Brain (organoid and tissue), 16 donors: ENCODE measurements at places on chromosomes 16 and 17.
A peak's percentile ranks its signal among the peaks of the same experiment; 100 is the strongest.

DNA sequence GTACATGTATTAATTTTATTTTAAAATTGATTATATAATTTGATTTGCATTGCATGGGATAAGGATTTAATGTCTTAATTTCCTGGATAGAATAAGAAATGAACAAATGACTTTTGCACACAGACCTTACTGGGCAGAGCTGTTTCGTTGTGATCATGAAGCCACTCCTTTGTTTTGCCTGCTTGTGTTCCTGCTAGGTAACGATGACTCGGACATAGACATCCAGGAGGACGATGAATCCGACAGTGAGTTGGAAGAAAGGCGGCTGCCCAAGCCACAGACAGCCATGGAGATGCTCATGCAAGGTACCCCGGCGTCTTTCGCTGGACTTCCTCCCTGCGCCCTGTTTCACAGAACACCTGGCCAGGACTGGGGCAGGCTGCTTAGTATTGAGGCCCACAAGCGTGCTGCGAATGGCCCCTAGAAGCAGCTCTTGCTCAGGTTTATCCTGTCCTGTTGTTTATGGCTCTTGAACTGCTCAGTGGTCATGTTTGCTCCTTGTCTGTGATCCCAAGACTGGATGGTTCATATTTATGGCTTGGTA is 29.6 kb downstream of the CLUAP1 start:
- DNase-seq: no peak

DNA sequence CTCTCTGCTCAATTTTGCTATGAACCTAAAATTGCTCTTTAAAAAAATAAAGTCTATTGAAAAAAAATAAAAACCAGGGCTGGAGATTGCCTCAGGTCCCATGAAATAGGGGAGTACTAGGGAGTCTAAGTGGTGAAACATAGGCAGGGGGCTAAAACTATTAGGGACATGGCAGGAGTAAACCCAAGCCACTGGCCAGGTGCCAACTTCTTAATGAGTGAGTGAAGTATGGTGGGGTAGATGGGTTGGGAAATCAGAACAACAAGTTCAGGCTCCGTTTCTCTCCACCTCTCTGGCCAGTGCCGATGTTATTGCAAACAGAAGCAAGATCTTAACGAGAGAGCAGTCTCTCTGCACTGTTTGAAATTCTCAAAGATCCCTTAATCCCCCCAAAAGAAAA is 322.4 kb upstream of the CDH5 start:
- DNase-seq: no peak

- no peak for DNase-seq
These were observed 36.4 kb downstream of the EFCAB5 start for GRCh38 chr17:29977836-29978235.

GRCh38 chr17:72890711-72891110 is 201.8 kb downstream of the SLC39A11 start:
- DNase-seq: no peak

- no peak for DNase-seq
These were observed 357.4 kb downstream of the SEC14L1 start for GRCh38 chr17:77498091-77498741.

DNA sequence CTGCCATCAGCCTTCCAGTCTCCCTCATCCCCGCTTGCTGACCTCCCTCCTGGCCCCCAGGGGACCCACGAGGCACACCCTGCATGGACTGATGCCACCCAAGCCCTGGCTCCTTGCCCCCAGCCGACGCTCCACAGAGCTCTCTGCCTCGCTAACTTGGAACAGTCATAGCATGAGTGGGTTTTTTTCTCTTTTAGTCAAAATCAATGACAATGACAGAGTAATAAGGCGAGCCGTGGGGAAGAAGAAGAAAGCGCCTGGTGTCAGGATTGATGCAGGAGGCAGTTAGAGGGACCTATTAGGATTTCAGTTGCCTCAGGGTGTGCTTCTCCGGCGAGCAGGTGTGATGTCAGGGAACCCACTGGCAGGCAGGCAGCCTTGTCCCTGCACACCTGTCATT is 176.3 kb upstream of the TNRC6C start:
- DNase-seq: no peak

DNA sequence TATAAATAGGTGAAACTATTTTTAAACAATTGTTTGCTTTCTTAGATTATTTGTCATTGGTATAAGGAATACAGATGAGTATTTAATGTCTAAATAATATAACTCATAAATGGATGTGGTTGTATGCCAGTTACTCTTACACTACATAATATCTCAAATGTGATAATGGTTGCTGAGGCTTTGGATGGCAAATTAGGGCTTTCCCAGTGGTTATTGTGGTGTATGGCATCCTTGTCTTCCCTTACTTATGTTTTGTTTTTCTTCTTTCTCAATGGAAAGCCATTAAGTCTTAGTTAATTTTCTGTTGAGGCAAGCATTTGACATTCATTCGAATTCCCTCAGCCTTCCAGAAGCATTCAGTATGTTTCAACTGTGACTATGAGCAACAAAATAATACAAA is 10.5 kb downstream of the OMG start:
- no peak for DNase-seq

- DNase-seq: no peak
These were observed 36.0 kb downstream of the CLUAP1 start for GRCh38 chr16:3536851-3537250.

DNA sequence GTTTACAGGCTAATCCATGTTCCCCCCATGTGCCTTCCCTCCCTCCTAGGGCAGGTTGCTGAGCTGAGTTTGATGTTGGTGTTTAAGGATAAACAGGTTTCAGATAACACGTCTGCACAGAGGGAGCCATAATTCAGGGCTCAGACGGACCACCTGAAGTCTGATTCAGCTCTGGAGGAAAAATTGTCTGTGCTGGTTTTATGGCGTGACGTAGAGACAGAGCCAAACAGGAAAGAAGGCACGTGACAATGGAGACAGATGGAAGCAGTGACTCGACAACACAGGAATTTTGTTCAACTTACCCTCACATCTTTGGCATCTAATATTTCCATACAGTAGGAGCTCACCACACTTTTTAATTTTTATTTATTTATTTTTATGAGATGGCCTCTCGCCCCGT is 10.7 kb upstream of the USP10 start:
- DNase-seq: no peak

DNA sequence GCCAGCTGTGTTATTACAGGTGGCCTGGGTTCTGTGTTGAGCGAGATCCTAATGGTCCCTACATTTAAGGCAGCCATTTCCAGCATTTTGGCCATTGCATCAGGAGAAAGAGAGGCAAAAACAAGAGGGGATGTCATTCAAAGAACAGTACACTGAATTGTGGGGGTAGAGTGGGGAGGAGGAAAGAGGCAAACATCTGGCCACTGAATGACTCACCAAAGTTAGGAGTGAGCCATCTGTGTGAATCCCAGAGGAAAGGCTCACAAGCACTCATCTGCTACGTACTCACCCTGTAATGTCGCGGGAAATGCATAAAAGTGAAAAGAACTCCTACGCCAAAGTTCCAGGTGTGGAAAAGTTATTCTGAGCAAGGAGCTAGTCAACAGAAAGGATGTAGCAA is 16.7 kb downstream of the KRABD2 start:
- no peak for DNase-seq

GRCh38 chr17:70096861-70097260 is 21.8 kb downstream of the KCNJ16 start:
- no peak for DNase-seq

- DNase-seq: no peak
These were observed 15.6 kb upstream of the UTP6 start for GRCh38 chr17:31917065-31917529.

GRCh38 chr16:19659554-19659953 is 58.5 kb downstream of the KNOP1 start:
- no peak for DNase-seq

DNA sequence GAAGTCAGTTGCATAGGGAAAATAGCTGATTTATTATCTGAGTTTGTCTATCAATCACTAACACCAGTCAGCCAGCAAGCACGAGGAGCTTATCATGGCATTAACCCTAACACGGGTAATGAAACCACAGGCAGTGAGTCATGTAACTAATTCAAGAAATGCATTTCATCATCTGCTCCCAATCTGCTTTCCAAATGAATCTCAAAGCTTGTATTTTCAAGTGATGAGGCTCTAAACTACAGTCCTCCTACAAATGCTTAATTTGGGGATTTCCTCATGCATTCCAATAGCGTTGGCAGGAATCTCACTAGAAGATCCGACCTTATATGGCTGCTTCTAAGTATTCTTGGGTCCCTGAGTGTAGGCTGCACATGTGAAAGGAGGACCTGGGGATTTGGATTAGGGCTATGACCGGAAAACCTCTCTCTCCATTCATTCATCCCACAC is 118.4 kb upstream of the HSBP1 start:
- DNase-seq: peak; percentile 70

DNA sequence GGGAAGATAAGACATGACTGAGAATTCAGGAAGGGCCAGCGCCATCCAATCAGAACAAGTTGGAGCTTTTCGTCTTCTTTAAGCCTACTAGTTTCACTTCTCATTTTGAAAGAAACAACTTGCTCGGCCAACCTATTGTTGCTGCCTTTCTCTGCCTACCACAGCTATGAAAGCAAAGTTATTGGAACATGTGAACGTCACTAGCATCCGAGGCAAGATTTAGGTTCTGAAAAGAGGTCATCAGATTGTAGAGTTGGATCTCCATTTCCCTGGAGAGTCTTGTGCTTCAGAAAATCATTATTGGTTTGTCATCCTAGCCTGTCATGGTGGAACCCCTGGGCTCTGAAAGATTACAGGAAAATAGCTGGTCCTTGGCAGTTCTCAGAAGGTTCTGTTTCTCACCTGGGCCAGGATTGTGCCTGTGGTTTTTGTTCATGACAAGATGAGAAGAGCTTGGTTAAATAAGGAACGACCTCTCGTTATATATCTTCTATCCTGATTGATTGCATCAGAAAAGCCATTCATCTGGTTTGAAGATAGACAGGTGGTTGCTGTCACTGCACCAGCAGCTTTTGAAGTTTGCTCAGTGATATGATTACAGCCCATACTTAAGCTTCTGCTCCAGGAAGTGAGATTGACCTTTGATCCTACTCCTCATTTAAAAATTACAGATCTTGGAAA is 25.3 kb downstream of the CDH13 start:
- DNase-seq: no peak

DNA sequence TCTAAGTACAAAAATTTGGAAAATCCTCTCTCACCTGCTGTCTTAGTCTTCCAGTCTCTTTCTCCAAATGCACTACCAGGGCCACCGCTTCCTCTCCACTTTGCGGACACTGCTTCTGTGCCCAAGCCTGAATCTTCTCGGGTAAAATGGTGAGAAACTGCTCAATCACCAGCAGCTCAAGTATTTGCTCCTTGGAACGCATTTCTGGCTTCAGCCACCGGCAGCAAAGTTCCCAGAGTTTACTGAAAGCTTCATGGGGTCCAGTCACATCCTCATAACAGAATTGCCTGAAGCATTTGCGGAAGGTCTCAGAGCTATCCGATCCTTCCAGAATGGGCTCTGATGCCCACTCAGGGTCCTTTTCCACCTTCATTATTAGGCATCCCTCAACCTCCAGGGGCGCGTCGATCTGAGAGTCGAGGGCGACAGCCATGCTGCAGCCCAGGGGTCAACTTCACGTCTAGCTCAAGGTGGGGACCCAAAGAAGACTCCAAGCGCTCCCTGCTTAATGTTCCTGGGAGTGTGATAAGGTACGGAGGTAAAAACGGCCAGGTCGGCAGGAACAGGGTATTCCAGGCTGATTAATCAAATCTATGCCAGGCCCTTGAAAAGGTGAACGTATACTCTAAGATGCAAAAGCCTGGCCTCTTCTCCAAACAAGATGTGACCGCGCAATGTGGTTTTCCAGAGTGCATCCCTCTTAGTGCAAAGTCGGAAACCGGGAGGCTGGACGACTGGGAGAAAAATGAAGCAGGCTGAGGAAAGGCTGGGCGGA is 763 bp downstream of the ZKSCAN2 start:
- DNase-seq: peak; percentile 49

DNA sequence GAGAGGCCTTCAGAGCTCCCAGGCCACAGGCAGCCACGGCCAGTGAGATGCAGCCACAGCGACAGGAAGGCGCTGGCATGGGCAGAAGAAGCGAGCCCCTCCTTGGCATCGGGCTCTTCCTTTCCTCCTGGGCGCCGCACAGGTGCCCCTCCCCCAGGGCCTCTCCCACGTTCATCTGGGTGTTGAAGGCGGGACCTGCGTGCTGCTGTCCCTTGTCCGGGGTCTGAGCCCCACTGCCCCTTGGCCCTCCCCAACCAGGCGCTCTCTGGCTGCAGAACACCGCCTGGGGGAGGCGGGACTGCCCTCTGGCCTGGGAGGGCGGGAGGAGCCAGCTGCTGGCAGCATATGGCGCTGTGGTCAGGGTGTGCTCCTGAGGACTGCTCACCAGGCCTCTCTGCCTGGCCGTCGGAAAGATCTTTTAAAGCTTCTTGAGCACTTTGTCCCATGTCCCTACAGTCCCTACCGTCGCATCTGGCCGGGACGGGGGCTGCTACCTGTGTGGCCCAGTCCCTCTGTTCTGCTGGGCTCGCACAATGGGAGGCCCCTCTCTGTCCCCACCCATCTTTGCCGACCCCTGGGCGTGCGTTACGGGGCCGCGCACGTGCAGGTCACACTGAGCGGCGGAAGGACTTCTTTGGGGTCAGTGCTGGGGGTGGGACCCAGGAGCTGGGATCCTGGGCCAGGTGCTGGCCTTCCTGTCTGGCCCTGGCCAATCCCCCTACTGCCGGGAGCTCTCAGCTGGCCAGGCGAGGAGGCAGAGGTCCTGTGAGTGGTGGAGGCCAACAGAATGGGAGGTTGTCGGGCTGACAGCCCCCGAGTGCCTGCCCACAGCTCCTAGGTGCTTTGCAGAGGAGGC is 1.7 kb downstream of the SLC25A10 start:
- no peak for DNase-seq

GRCh38 chr16:58025351-58026138 is at the start of gene MMP15:
Gene MMP15 (plus strand): TSS chr16:58025754. CDS start chr16:58026351, 597 bp downstream.
- peak; percentile 76 for DNase-seq

DNA sequence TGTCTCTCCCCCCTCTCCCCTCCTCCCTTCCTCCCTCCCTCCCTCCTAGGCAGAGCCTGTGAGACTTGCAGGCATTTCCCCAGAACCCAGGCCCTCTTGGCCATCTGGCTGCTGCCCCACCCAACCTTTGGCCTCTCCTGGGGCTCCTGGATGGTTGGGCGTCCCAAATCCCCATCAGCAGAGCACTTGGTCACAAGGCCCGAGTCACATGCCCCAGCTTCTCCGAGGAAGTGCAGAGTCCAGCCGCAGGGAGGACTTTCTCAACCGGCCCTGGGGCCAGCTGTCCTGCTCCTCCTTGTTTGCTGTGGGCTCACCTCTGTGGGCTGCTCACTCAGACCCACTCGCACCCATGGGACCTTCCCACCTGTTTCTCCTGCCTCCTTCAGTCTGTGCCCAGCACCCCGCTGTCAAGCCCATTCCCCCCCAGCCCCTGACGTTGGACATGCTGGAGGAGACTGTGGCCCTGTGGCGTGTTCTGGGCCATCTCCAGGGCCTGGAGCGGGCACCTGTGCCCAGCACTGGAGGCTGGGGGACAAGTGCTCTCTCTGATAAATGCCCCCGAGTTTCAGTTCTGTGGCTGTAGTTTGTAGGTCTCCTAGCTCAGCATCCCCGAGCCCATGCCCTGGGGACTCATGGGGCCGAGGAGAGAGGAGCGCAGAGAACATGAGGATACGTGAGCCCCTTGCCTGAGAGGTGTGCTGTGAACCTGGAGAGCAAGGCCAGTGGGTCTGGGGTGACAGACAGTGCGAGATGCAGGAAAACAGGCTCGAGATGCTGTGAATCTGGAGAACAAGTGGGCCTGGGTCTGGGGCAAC is 42.3 kb upstream of the ZNF750 start:
- DNase-seq: no peak

- no peak for DNase-seq
These were observed 3.1 kb upstream of the ATXN7L3 start for GRCh38 chr17:44202756-44203155.
